ENCODE measurements at places on chromosomes 11 and 22.

DNA sequence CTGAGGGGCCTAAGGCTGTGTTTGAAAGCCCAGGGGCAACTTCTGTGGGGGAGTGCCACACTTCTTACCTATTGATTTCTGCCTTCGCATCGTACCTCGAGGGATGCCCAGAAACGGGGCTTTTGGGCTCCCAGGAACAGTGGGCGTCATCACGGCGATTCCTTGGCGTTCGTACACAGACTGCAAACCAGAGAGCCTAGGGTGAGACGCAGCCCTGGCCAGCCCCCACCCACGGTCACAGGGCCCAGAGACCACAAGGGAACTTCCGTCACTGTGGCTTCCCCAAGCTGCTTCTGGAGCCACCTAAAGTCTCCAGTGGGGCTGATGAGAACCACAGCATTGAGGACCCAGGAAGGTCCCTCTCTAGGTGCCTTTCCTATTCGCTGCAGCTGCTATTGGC lies 91.9 kb downstream of the CTTN start:
- DNase-seq = no peak

GRCh38 chr11:99117603-99118002 lies 96.9 kb downstream of the CNTN5 start:
- no peak for DNase-seq

DNA sequence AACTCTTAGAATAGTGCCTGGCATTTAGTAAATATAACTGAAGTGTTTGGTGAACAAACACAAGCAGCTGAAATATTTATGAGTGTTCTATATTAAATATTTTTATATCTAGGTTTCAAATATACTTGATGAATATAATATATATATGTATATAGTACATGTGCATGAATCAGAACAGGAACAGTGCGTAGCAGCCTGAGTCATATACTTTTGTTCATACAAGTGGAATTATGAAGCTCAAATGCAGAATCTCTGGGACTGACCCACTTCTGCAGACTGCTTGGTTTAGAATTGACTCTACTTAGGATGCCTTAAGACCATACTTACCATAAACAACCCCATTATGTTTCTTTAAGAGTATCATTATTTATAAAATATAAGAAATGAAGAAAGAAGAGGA lies 997.8 kb upstream of the RAG2 start:
- DNase-seq = no peak

GRCh38 chr22:37032134-37032534 lies 12.6 kb downstream of the MPST start:
- DNase-seq = no peak

DNA sequence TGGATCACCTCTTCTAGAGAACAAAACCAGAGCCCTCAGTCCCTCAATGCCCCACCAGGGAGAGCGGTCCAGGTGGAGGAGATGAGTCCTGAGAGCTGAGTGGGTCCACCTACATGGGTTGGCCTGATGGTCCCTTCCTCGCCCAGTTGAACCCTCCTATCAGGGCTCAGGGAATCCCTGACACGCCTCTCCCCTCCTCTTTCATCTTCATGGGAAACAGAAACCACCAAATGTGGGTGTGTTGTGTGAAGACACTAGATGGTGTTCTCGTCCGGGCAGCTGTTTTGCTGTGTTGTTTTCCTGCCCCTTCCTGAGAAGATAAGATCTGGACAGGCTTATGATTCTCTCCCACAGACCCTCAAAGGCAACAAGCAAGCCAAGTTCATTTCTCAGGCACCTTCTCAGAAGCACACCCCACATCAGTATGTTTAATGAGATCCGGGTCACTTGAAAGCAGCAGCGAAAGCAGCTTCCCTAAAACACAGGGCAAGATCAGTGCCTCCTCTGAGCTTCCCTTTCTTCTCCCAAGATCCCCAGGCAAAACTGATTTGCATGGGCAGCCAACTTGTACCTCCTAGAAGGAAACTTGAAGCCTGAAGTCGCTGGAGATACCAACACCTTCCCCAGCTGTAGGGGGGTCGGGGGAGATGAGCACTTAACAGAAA lies 35.3 kb upstream of the POU2AF1 start:
- no peak for DNase-seq

GRCh38 chr11:19027829-19028595 lies 32.5 kb downstream of the MRGPRX2 start:
- DNase-seq = no peak

- DNase-seq = no peak
Observed at GRCh38 chr22:23893121-23893944, 850 bp upstream of the MIF start.

GRCh38 chr22:34105461-34106062 lies 185.3 kb upstream of the LARGE1 start:
- DNase-seq = no peak

- no peak for DNase-seq
Observed at GRCh38 chr11:133598906-133599305, 66.6 kb upstream of the OPCML start.

DNA sequence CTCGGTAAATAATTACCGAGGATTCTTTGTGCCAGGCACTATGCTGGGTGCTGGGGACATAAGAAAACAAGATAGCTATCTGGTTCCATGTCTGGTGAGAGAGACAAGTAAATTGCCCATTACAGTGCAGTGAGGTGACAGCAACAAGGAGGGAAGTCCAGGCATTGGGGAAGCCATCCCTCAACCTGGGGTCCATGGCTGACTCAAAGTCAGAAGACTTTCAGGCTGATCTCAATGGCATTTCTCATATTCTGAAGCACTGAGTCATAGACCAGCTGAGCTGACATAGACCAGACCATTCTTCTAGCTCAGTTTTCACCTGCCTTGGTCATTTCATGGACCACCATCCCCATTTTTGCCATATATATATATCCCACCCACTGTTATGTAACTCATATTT lies 158.8 kb downstream of the TTC17 start:
- DNase-seq = no peak

- peak; percentile 45 for DNase-seq
Observed at GRCh38 chr22:37905534-37906363, at the start of gene MICALL1. TSS of gene MICALL1 (plus strand) at chr22:37906297. CDS start at chr22:37906423, 126 bp downstream.

- DNase-seq = no peak
Observed at GRCh38 chr11:1825039-1825740, 9.6 kb upstream of the SYT8 start.

DNA sequence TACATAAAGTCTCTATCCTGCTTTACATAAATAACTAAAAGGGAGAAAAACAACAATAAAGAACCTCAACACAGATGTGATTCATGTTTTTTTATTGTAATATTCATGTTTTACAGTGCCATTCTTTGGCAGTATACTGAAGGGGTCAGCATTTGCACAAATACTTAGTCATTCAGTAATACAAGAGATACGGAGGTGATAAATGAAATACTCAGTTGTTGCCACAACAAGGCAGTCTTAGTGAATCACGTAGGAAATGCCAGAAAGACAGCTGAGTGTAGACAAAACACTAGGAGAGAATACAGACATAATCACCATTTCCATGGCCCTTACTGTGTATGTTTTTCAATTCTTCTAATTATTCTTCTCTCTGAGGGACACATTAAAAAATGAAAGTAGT lies 910.4 kb downstream of the METTL15 start:
- no peak for DNase-seq

- DNase-seq = no peak
Observed at GRCh38 chr22:18976197-18976751, 40.2 kb upstream of the PRODH start.

GRCh38 chr11:66607126-66607834 lies 9.2 kb upstream of the RBM14 start:
- DNase-seq = no peak

DNA sequence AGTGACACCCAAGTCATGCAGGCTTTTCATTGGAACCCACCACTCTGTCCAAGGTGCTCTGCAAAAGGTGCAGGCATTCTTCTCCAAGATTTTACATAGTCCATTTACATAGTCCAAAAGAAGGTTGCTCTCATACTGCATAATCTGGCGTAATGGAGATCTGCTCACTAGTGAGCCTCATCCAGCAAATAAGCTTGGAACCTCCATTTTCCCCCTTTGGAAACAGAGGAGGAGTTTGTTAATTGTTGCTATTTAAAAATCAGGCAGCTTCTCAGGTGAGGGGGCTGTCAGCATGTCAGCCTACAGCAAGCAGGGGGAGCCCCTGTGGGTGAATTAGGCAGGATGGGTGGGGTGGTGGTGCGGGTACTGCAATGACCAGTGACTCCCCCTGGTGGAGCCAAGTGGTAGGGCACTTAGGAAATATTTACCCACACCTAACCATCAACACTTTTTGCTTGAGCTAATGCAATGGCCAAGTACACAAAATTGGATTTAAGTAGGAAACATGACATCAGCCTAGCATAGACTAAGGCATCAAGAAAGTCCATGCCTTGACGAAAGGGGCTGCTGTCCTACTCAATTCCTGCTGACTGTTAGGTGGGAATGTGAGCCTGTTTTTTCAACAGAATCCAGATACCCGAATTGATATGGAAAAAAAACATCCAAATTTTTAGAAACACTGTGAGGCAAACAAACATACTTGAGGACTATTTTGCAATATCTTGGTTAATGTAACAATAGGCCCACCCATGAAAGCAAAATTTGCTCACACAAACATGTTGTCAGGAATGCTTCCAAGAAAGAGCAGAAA lies 64.5 kb downstream of the AMBRA1 start:
- peak; percentile 66 for DNase-seq

DNA sequence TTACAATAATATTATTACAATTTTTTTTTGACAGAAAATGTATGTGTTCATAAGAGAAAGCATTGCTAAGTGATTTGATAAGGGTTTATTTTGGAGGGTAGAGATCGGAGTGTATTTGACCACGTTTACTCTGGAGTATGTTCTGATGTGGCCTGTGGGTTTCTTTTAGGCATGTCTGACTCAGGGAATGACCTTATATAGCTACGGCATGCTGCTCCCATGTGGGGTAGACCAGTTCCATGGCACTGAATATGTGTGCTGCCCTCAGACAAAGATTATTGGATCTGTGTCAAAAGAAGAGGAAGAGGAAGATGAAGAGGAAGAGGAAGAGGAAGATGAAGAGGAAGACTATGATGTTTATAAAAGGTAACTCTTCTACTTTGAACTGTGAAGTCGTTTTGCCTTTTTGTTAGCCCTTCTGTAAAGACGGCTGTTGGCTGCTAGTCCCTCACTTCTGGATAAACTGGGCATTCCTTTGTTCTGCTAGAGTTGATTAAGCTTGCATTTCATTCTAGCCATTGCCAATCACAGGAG lies 38.1 kb upstream of the ST14 start:
- DNase-seq = no peak

DNA sequence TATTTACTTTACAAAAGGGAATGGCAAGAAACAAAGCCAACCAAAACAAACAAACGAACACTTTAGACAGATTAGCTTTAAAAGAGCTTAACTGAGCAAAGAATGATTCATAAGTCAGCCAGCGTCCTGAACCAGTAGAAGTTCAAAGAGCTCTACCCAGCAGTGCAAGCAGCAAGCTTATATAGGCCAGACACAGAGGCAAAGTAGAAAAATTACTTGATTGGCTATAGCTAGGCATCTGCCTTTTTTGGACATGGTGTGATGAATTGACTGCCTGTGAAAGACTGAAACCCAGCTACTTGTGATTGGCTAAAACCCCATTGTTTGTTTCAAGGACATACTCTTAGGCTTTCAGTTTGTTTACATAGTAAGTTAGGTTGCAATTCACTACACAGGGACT lies 2120.0 kb upstream of the RAG2 start:
- DNase-seq = no peak

DNA sequence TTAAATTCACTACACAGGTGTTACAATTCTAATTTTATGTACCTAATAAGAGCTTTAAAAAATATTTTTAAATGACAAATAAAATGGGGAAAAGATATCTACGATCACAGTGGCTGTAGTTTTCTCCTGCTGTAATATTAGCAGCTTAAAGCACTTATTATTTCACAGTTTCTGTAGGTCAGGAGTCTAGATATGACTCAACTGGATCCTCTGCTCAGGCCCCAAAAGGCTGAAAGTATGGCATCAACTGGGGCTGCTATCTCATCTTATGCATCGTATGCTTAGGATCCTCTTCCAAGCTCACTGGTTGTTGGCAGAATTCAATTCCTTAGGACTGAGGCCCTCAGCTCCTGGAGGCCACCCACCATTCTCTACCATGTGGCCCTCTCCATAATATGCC lies 12.8 kb downstream of the FBXO3 start:
- DNase-seq = no peak

GRCh38 chr11:12762696-12763324 lies 88.6 kb downstream of the TEAD1 start:
- no peak for DNase-seq

- DNase-seq = no peak
Observed at GRCh38 chr11:94802501-94802900, 34.3 kb downstream of the AMOTL1 start.

- DNase-seq = no peak
Observed at GRCh38 chr22:44336962-44337677, 24.4 kb upstream of the SHISAL1 start.

DNA sequence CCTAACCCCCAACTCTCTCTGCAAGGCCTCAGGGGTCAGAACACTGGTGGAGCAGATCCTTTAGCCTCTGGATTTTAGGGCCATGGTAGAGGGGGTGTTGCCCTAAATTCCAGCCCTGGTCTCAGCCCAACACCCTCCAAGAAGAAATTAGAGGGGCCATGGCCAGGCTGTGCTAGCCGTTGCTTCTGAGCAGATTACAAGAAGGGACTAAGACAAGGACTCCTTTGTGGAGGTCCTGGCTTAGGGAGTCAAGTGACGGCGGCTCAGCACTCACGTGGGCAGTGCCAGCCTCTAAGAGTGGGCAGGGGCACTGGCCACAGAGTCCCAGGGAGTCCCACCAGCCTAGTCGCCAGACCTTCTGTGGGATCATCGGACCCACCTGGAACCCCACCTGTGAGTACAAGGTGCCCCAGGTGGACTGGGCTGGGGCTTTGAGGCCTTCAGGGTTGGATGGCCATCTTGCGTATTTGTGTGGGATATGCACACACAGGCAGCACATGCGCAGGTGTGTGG lies at the start of gene BEST1:
Gene BEST1 (plus strand): TSS at position 317 of the 513 bp plus-strand sequence. CDS start 1,456 bp downstream, outside the sequence.
- no peak for DNase-seq

DNA sequence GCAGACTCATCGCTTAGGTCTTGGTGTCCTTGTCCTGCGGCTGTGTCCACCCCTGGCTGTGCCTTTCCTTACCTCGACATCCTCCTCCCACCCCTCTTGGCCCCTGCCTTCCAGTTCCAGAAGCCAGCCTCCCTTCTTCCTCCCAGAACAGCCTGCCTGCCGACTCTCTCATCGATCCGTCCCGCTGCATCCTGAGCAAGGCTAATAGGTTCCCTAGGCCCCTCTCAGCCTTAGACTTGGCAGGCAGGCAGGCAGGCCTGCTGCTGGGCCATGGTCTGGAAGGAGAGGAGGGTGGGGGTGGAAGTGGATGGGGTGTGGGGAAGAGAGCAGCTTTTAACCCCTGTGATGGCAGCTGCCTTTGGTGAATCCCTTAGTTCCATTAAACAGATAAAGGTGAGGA lies 196.7 kb upstream of the TBCEL start:
- no peak for DNase-seq

GRCh38 chr11:117874253-117874909 lies 2.1 kb downstream of the FXYD6 start:
- DNase-seq = no peak

- DNase-seq = no peak
Observed at GRCh38 chr11:33700063-33700501, 544 bp downstream of the C11orf91 start.

- DNase-seq = no peak
Observed at GRCh38 chr11:9533736-9534473, 39.6 kb upstream of the WEE1 start.
